H1 (cell line): ENCODE measurements at places on chromosomes 12 and 14. TPM values are rescaled to one million over a fixed set of nuclear protein-coding genes. Genes with fewer than 3 reads are reported as not detected.

DNA sequence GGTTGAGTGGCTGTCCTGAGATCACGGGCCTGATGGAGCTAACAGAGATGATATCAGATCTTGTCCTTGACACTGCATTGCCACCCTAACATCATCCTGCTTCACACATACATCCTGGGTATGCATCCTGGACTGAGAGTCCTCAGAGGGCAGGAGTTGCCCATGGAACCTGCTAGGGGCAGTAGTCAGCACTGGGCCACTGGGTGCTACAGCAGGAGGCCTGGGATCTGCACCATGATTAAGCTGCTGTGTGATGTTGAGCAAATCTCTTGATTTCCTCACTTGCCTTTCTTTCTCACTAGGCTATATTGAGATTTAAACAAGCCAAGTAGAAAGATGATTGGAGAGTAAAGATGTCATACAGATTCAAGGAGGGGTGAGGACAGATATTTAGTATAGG, 22.1 kb upstream of the EIF4B start:
- H3K4me3 ChIP-seq = no peak overlapping the region
- no peaks in the 10 kb centered on the region for H3K4me1 ChIP-seq
- no peaks in the 10 kb centered on the region for H3K27me3 ChIP-seq
- no peak overlapping the region for H3K27ac ChIP-seq

GRCh38 chr14:52063052-52063462, 5.8 kb downstream of the NID2 start:
- 0 out of 2 replicates have a peak, but pooled peaks cover 2% of the 10 kb centered on the region for H3K36me3 ChIP-seq
- no peak for DNase-seq
- H3K27me3 ChIP-seq = peaks cover 12% of the 10 kb centered on the region
- H3K4me1 ChIP-seq = peaks cover 6% of the 10 kb centered on the region

GRCh38 chr14:54931598-54932340, 29.1 kb upstream of the GCH1 start:
- no peak overlapping the region for H3K4me3 ChIP-seq
- H3K27ac ChIP-seq = no peak overlapping the region
- H3K4me1 ChIP-seq = no peaks in the 10 kb centered on the region
- H3K27me3 ChIP-seq = no peaks in the 10 kb centered on the region
- H3K36me3 ChIP-seq = no peaks in the 10 kb centered on the region
- DNase-seq = no peak

DNA sequence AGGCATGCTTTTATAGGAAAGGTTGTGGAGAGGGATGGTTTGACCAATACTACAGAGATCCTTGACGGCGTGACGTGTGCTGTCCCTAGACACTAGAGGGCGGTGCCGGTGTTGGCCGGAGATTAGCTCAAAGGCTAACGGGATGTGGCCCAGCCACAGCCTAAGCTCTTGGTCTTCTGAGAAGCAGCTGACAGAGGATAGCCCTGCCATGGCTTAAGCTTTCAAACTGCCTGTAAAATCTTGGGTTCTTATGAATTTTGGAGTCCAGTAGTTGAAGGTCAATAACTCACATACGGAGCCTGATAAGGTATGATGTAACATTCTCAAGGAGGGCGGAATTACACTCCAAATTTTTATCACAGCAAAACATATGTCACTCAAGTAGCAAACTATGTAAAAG, 515.7 kb upstream of the ATXN7L3B start:
- no peaks in the 10 kb centered on the region for H3K27me3 ChIP-seq
- no peaks in the 10 kb centered on the region for H3K4me1 ChIP-seq
- no peaks in the 10 kb centered on the region for H3K36me3 ChIP-seq
- DNase-seq = peak; percentile 67
- H3K27ac ChIP-seq = no peak overlapping the region
- H3K4me3 ChIP-seq = no peak overlapping the region

- H3K27ac ChIP-seq = no peak overlapping the region
- H3K4me3 ChIP-seq = no peak overlapping the region
- H3K36me3 ChIP-seq = no peaks in the 10 kb centered on the region
- H3K4me1 ChIP-seq = no peaks in the 10 kb centered on the region
- no peaks in the 10 kb centered on the region for H3K27me3 ChIP-seq
Measured at GRCh38 chr14:106493962-106494823, 967.8 kb downstream of the TMEM121 start.

DNA sequence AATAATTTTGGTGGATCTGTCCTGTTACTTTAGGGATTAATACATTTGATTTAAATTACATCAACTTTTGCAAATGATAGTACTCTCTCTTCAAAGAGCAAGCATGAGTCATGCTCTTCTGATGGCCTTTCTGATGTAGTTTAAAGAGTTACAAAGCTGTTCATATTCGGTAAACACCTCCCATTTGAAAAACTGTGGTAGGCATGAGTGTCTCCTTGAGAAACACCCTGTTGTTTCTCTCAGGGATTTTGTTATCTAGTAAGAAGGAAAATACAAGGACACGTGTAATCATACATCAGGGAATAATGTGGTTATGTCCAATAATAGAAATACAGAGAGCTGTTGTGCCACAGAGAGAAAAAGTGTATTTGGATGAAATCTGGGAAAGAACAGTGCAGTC, 53.3 kb upstream of the E2F7 start:
- DNase-seq = no peak
- H3K27ac ChIP-seq = no peak overlapping the region
- H3K4me3 ChIP-seq = no peak overlapping the region
- no peaks in the 10 kb centered on the region for H3K27me3 ChIP-seq
- no peaks in the 10 kb centered on the region for H3K36me3 ChIP-seq

Gene BCL11B
- 5.9 TPM in 2 replicates for total RNA-seq
